ENCODE measurements at places on chromosomes 7 and 10.
A peak's percentile ranks its signal among the peaks of the same experiment; 100 is the strongest.

DNA sequence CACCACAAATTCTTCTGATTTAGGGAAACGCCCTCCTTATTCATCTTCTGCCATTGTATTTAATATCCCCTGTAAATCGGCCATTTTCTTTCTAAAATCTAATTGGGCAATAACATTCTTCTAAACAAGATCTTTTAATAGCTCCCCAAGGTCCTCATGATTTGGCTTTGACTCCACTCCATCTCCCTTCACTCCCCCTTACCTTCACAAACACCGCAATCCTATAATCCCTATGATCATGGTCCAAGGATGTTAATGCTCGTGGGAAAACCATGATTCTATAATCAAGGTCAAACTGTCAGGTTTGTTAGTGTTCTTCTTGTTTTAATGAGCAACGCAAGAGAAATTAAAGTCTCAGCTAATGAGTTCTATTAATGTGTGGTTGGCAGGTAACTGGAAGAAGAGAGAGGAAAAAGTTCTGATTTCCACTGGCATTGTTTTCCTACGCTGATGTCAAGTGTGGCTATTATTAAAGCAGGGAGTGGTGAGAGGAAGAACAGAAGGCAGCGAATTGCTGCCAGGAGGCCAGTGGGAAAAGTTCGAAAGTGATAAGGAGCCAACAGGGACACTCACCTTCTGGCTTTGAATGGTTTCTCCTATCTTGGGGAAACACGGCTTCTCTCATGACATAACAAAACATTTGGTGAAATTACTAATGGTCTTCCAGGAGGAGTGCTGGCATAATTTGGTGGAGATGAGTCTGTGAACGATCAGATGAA, 28.1 kb downstream of the LRRC72 start:
- DNase-seq = no peak

GRCh38 chr10:34333513-34333912, 481.6 kb downstream of the PARD3 start:
- DNase-seq = no peak

GRCh38 chr7:112272921-112273561, 66.5 kb downstream of the ZNF277 start:
- DNase-seq = no peak

DNA sequence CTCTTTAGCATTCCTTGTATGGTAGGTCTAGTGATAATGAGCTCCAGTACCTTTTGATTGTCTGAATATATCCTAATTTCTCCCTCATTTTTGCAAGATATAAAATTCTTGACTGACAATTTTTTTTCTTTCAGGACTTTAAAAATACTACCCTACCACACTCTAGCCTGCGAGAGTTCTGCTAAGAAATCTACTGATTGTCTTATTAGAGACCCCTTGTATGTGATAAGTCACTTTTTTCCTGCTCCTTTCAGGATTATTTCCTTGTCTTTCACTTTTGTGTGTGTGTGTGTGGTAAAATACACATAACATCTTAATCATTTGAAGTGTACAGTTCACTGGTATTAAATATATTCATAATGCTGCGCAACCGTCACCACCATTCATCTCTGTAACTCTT, 68.7 kb upstream of the PPP1R9A start:
- DNase-seq = no peak

DNA sequence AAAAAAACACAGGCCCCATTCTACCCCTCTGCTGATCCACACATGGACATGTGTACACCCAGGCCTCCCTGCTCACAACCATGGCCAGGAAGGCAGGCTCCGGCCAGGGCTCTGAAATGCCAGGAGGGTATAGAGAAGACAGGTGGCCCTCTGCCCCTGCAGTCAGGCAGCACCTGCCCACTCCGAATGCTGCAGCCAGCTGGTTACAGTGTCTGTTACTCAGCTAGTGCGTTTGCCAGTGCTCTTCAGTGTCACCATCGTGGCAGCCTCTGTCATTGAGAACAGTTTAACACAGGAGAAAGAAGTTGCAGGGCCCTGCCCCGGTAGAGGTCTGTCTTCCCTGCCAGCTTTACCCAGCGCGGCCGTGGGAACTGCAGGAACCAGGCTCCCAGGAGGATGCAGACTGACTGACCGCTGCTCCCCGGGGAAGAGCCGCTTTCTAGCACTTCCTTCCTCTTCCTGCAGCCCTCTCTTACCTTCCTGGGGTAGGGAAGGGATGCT, 128.8 kb upstream of the FAM20C start:
- DNase-seq = no peak

- DNase-seq = peak; percentile 61
Measured at GRCh38 chr10:101903827-101904550, 60.4 kb upstream of the KCNIP2 start.

Measured in mesenchymal stem cell (in vitro differentiated cells and primary cell).